ENCODE measurements at places on chromosomes 13 and 19.
A peak's percentile ranks its signal among the peaks of the same experiment; 100 is the strongest.

GRCh38 chr19:15595069-15595468 is 19.9 kb upstream of the CYP4F8 start:
- no peak for DNase-seq

DNA sequence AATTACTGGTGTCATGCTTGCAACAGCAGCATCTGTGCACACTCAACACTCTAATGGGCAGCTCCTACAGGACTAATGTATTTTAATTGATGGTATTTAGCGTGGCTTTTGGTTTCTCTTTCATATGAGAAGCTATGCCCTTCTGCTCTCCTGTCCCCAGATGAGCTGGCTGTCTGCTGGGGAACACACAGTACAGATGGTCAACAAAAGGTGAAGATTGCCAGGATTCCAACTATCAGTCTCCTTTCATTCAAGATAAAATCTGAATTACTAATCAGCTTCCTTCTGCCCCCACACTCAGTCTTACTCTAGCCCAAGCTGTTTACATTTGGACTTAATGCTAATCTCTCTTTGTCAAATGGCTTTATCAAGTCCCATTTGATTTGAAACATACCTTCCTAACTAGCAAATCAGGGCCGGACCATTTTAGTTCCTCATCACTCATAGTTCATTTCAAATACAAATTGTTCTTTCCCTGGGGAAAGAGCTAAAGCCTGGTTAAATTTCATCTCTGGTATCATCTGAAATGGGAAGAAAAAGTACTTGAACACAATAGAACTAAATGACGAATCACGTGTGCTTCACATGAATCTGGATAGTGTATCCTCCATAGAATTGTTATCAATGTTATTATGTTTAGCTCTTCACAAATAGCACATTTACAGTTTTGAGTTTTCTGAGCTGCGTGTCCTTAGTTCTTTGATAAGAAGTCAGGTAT is 988.0 kb downstream of the PCDH17 start:
- no peak for DNase-seq

GRCh38 chr13:100658363-100658762 is 16.2 kb downstream of the TMTC4 start:
- no peak for DNase-seq

GRCh38 chr13:113901231-113901630 is 37.4 kb upstream of the GAS6 start:
- no peak for DNase-seq

GRCh38 chr13:38998739-38999138 is 8.1 kb upstream of the STOML3 start:
- no peak for DNase-seq

GRCh38 chr13:98048265-98048664 is 94.6 kb upstream of the FARP1 start:
- DNase-seq, result no peak

GRCh38 chr13:74151859-74152258 is 17.7 kb upstream of the KLF12 start:
- no peak for DNase-seq

GRCh38 chr13:50712881-50713280 is 130.6 kb downstream of the DLEU7 start:
- DNase-seq, result no peak

DNA sequence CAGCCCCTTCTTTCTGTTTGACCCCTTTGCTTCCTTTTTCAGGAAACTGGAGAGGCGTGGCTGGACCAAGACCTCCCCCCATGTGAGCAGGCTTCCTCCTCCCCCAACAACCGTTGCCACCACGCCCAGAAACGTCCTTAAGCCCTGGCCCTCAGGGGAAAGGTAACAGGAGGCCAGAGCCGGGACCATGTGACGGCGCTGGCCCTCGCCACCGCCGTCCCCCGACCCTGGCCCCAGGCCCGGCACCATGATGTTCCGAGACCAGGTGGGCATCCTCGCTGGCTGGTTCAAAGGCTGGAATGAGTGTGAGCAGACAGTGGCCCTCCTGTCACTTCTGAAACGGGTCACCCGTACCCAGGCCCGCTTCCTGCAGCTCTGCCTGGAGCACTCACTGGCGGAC is 14.4 kb downstream of the SAMD4B start:
- no peak for DNase-seq

DNA sequence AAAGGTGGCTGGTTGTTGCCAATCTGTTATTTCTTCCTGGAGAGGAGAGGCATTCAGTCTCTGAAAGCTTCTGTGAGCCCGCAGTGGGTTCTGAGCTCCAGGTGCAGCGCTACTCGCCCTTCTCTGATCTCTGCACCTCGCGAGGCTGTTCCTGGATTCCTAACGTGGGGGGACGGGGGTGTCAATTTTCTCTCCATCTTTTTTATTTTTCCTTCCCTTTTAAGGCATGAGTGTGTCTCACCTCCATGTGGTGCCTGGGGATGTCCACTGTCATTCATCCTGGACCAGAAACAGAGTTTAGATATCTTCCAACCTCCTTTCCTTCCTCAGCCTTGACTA is 626 bp downstream of the ZNF233 start:
- DNase-seq, result no peak

DNA sequence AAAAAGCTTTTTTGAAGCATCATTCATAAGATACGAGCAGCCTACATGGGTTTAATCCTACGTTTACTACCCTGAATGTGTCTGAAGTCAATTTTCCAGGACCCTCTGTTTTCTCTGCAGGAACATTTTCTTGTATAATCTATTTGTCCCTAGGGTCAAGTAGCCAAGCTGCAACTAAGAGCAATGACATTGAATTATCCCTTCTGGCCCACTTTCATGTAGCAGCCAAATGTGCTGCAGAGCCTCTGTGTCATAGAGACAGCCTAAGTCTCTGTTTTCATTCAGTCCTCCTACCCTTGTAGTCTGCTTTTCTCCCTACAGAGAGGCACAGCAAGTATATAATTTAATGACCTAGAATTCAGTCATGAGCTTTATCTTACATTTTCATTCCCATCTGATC is 82.1 kb downstream of the ZAR1L start:
- no peak for DNase-seq

- no peak for DNase-seq
Observed at GRCh38 chr13:77079902-77080413, 53.0 kb upstream of the FBXL3 start.

DNA sequence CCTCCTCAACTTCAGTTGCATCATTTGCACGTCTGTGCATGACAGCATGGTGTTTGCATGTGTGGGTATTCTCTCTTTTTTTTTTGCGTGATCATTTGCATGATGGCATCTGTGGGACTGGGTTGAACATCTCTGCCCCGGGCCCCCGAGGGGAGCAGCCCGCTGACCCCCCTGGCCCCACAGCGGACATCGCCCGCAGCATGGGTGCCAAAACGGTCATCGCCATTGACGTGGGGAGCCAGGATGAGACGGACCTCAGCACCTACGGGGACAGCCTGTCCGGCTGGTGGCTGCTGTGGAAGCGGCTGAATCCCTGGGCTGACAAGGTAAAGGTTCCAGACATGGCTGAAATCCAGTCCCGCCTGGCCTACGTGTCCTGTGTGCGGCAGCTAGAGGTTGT is 23.1 kb downstream of the PNPLA6 start:
- no peak for DNase-seq

- DNase-seq, result peak; percentile 40
Observed at GRCh38 chr19:33430674-33431277, 57.3 kb downstream of the CEBPG start.

- DNase-seq, result no peak
Observed at GRCh38 chr13:35356572-35356971, 119.9 kb downstream of the MAB21L1 start.

DNA sequence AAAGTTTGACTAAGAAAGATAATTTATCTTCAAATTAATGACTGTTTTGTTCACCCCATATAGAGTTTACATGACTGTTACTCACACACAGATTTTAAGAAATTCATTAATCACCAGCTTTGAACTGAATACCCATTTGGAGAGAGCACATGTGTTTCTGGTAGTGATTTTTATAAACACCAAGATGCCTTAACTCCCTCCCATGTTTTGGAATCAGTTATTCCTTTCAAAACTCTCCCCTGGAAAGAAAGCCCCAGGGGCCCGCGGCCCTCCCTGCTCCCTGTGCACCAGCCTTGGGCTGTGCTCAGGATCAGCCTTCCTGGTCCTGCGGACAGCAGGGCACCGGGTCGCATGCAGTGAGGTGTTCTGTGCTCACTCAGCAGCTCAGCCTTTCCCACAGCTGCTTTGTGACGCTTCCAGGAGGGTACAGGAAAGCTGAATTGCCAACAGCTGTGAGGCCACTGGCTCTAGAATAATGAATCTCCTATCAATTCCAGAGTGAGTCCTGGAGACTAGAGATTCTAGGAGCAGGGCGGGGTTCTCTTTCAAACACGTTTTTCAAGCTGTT is 483.2 kb downstream of the EFNB2 start:
- DNase-seq, result no peak

- no peak for DNase-seq
Observed at GRCh38 chr19:31092274-31092673, 257.0 kb downstream of the TSHZ3 start.

GRCh38 chr13:89982407-89983095 is 1364.9 kb upstream of the MIR17HG start:
- DNase-seq, result no peak

GRCh38 chr13:95494082-95494681 is 58.3 kb upstream of the CLDN10 start:
- peak; percentile 27 for DNase-seq

- no peak for DNase-seq
Observed at GRCh38 chr13:73321043-73321442, 262.2 kb downstream of the KLF5 start.

DNA sequence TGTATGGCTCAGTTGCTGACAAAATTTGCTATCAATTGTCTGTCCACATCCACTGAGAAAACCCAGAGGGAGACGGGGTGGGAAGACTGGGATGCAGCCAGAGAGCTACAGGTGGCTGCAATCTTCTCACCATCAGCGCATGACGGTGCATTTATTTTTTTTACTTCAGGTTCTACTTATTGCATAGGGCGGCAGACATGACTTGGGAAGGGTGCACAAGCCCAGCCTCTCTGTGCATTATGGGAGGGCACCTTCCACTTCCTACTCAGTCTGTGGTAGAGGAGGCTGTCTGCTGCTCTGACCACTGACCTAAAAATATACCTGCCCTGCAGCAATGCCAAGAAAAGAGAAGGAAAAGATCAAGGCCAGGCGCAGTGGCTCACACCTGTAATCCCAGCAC is 73.1 kb downstream of the ABCC4 start:
- no peak for DNase-seq

DNA sequence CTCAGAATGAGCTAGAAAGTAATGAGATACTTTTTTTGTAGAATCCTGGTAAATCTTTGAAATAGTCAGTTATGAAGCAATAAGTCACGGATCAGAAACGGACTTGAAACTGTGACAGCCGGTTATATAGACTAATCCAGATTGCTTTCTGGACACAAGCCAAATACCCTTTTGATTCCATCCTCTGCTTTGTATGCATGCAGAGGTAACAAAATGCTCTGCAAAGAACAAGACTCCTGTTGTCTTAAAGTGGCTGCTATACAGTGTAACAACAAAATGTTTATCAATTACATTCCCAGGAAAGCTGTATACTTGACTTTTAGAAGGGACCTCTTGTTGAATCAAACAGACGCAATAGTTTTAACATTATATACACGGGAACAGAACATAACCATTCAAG is 66.5 kb upstream of the STARD13 start:
- no peak for DNase-seq

DNA sequence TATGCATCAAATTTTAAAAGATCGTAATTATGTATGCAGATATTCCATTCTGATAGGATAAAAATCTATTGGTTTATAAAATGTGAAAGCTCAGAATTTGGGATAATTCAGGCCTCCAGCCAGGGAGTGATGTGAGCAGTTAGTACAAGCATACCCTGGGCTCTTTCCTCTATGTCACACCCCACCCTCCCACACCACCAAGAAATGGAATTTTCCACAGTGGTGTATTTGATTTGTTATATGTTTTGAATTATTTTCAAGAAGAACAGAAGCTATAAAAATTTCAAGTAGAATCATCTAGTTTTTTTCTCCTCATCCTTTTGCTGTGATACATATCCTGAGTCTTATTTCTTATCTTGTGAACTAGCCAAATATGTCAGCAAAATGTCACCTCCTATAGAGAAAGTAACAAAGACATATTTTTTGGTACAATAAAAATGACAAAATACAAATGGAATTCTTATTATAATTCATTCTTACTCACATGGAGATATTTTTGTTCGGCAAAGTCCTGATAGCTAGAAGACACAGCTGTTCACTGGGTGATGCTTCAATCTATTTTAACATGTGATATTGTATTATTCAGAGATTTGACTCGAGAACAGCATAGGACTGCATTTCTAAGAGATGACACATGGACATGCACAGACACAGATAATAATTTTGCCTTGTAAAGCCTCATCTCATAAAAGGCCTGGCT is 61.2 kb upstream of the FRY start:
- DNase-seq, result no peak

DNA sequence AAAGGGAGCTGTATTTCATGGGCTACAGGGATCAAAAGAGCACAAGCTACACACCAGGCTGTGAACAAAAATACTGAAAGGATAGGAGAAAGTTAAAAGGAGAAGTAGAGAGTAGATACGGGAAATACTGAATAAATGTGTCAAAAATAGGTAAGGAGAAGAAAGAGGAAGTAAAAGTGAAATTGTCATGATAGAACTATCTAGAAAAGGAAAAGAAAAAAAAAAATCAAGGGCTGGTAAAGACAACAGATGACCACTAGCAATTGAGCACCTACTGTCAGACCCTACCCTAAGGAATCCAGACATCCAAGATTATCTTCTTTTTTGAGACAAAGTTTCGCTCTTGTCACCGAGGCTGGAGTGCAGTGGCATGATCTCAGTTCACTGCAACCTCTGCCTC is 4.8 kb downstream of the RUBCNL start:
- no peak for DNase-seq

Measured in T-helper 1 cell (primary cell).